ENCODE measurements at places on chromosomes 1 and 21.

- no peak for DNase-seq
Observed at GRCh38 chr1:176959191-176959820, 205.2 kb downstream of the ASTN1 start.

GRCh38 chr1:21232044-21232443 is 55.3 kb upstream of the EIF4G3 start:
- DNase-seq = no peak

DNA sequence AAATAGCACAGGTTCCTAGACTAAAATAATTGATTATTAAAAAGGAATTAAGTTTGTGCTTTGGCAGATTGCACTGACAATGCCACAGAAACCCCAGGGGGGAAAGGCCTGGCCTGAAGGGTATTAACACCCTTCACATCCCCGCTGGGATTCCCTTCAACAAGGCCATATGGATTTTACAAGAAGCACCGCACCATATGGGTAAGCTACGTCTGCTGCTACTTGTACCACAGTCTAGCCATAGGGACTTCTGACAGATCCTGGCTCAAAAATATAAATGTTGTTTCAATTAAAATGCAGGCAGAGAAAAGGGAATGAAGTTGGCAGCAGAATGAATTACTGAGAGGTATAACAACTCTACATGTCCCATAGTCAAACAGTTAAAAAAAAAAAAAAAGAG is 101.0 kb downstream of the DENND1B start:
- no peak for DNase-seq

DNA sequence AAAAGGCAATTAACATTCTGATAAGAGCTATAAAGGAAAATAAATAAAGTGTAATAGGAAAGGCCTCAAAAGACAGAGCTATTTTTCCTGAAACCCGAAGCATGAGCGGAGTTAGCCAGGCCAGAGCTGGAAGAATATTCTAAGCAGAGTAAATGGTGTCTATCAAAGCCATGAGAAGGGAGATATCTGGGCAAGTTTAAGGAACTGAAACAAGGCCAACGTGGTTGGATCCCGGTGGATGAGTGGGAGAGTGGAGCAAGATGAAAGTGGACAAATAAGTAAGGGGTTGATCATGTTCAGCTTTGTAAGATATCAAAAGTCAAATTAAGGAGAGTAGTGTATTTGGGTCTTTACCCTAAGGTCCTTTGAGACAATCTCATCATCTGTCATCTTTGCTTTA is 234.0 kb downstream of the TM2D1 start:
- no peak for DNase-seq

GRCh38 chr1:19643602-19644394 is at the start of gene NBL1:
Gene NBL1 (plus strand): TSS chr1:19644311. CDS start chr1:19655031, 10,720 bp downstream.
- DNase-seq = peak; percentile 55

DNA sequence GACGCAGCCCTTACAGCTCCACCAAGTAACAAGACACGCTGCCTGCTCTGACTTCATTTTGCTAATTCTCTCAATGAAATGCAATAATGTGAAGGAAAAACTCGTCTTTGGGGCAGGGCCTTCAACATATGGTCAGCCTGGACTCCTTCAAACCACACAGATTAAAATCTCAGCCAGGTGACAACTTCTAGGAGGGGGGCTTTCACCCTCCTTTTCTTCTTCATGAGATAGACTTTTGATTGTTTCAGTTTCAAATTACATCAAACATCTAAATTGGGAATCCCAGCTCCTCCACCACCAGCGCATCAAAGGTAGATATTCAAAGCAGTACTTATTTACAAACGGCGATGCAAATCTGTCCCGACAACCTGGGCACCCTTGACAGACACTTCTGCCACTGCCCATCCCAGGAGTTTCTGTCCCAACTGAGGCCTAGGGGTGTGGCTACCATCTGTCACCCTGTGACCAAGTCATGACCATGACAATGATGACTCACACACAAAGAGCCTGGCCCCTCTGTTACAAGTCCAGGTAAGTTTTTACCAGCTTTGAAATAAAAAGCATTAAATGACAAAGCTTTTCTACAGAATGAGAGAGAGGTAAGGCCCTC is 29.7 kb downstream of the SSBP3 start:
- no peak for DNase-seq
